H9 (cell line): ENCODE measurements at places on chromosomes 7 and 10.

DNA sequence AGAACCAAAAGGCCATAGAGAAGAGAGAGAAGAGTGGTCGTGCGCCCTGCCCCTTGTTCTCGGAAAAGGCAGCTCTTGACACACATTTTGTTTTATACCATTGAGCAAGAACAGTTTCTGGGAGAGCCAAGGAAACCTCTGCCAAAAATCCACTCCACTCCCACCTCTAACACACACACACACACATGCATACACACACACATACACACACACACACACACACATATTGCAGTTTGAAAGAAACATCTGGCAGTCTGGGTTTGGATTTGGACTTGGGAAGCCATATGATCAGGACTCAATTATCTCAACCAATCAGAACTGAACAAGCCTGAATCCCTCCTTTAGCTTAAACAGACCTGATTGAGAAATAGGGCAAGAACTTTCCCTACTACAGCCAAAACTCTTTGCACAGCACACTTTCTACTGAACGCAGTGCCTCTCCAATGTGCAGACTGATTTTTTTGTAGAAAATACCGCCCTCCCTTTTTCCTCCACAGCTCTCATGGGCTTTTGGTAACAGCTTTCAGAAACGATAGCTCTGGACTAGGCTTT lies 484.0 kb upstream of the ZWINT start:
- DNase-seq, result no peak

DNA sequence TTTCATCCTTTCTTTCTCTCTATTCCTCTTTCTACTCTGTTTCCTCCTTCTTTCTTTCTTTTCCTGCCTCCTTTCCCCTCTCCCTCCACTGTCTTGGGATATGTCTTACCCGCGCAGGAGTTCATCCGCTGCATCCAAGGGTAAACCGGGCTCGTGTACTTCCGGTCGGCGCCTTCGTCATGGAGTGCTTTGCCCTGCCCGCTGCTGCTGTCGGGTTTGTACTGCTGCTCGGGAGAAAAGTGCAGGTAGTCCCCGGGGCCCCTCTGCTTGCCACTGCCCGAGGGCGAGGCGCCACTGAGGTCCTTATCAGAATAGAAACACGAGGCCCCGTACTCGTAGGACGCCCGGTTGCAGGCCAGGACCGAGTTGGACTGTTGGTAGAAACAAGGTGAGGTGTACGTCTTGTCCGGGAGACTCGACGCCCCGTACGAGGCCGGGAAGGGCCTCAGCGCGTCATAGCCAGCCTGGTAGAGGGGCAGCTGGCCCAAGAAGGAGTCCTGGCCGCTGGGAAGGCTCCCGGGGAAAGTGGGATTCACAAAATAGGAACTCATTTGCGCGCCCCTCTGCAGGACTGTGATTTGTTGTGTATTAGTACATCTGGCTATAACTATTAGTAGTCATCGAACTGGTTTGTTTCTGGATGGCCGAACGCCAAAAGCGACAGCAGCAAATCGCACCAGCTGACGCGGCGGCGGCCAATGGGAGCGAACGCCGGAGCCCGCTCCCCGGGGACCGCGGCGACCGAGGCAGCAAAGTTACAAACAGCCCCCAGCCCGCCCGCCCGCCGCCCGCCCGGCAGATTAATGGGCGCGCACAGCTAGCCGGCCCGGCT lies at the start of gene HOXA6:
TSS of gene HOXA6 (minus strand) at position 576 of the 832 bp plus-strand sequence. CDS start at position 551, 25 bp downstream.
- DNase-seq, result peak; percentile 53

DNA sequence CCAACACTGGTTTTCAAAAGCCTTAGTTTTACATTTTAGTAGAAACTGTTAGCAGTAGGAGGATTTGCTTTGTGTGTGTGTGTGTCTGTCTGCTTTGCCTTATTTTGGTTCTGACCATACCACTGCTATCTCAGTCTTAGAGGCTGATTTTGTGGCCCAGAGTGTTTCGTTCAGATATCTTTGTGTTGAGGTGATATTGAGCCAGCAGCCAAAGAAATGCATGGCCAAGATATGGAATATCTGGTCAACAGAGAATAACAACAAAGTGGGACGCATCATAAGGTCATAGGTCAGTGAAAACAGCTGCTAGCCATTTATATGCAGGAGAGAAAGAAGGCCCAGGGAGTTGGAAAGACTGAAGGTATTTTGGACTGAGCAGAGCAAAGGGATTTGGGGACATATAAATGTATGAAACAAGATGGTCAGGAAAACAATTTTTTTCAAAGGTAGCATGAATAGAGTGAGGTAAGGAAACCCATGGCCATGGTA lies 47.7 kb downstream of the KIAA1217 start:
- DNase-seq, result no peak

DNA sequence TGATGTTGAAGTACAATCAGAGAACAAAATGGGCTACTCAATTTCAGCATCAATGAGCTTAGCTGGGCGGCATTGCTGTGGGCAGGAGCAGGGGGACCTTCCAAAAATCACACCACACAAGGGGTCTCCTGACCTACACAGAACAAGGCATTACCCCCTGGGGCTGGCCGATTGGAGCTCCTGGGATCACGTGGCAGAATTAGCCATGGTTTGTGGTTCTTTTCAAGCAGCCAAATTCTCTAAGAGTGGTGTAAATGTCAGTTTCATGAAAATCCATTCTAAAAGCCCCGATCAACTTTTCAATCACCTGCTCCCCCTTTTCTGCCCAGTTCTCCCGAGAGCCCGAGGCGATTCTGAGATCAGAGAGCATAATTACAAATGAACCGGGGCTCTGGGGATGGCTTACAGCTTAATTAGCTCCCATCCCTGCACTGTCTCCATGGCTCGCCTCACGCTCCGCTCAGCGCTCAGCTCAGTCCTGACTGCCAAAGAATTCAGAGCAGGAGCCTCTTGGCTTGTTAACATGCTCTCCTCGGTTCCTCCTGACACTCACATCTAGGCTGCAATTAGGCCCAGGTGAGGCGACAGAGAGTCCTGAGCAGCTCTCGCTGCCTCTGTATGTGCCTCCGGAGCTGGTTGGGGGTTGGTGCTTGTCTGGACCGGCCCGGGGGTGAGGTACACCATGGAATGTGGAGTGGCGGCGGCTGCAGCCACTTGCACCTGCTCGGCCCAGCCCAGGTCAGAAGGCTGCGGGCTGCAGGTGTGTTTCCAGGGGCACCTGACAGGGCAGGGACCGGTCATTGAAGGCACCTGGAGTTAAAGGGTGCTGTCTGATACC lies 111.8 kb downstream of the WDR11 start:
- DNase-seq, result peak; percentile 80

GRCh38 chr10:69869291-69869961 lies 67.7 kb downstream of the COL13A1 start:
- DNase-seq, result no peak

- DNase-seq, result no peak
Measured at GRCh38 chr7:148211740-148212151, 378.8 kb upstream of the C7orf33 start.

GRCh38 chr10:53276797-53277196 lies 504.2 kb upstream of the MBL2 start:
- no peak for DNase-seq

DNA sequence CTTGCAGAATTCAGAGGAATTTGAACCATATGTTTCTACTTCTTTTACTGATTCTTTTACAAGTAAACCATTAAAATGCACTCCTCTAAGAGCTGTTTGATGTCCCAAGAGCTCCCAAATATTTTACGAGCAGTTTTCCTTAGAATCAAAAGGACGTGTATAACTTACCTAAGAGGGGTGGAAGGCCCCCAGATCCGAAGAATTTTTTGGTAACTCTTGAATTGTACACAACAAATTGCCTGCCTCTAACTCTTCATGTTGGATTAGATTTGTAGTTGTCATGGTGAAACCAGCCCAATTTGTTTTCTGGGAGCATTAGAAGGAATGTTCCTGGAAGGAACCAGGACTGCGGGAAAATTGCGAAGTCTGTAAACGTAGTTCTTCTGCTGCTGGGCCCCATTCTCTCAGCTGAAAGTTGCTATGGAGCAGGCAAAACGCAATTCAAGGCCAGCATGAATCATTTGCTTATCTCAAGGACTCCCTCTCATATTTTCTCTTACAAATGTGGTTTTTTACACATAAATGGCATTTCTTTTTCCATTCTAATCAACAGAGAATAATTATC lies 124.8 kb upstream of the TMEM72 start:
- DNase-seq, result no peak

- no peak for DNase-seq
Measured at GRCh38 chr7:137572056-137572784, 228.7 kb upstream of the PTN start.

GRCh38 chr10:6071181-6072175 lies 9.3 kb upstream of the IL2RA start:
- DNase-seq, result no peak

DNA sequence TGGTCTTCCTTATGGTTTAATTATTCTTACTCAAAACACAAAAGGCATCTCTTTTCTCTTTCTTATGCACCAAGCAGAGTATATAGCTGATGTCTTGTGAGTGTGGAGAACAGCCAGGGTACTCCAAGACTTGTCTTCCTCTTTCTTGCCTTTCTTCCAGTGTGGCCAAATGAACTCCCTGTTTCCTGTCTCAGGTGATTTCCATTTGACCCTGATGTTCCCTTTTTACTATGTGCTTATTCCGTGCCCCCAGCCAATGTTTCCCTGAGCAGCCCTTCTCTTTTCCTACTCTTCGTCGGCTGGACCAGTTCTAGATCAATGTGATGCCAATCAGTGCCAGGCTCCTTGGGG lies 12.6 kb downstream of the OR9A4 start:
- DNase-seq, result no peak

- no peak for DNase-seq
Measured at GRCh38 chr10:131993275-131993674, 11.6 kb upstream of the BNIP3 start.

DNA sequence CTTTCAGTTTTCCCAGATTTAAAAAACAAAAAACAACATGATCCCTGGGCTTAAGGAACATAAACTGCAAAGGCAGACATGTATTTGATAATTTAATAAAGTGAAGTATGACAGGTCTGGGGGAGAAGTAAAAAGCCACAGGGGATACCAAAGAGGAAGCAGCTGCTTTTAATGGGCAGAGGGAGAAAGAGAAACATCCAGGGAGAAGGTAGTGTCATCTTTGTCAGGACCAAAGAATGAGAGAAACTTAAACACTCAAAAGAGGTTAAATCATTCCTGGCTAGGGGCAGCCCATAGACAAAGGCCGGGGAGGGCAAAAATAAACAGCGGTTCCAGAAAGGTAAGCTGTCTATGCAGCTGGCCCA lies 94.5 kb downstream of the GRB10 start:
- DNase-seq, result no peak

DNA sequence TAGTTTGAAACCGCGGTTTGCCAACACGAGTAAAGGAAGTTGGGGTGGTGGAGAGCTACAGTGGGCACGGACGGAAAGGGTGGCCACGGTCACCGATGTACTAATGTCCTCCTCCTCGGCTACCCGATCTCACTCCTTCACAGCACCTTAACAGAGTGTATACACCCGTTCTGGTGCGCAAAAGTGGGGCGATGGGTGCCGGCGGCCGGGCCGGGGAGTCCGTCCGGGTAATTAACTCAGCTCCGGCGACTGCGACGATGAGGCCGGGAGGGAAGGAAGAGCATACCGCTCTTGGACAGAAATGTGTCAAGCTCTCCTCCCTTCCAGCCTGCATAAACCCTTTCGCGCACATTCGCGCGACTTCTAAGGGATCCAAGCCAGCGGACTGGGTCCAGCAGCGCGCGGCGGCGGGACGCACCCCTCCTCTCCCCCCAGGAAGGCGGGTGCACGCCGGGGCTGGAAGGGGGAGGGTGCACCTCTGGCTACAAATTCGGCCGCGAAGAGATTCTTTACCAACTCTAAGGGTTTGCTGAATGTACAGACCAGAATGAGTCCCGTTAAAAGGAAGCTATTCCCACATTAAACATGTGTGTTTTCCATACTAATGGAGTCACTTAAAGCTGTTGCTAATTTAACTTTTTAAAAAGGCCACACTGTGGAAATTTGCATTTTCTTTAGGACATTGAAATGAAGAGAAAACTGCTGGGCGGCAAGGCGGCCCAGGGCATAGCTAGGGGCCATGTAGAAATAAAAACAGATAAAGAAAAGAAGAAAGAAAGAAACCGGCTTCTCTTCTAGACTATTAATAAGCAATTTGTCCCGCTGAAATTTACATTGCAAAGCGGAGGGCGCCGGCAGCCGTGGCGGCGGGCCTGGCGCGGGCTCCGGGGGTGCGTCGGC lies 6.6 kb upstream of the EBF3 start:
- DNase-seq, result no peak

- no peak for DNase-seq
Measured at GRCh38 chr10:72171175-72171630, 44.6 kb upstream of the ANAPC16 start.

GRCh38 chr10:92490387-92490786 lies 83.5 kb downstream of the IDE start:
- no peak for DNase-seq

- DNase-seq, result no peak
Measured at GRCh38 chr7:45985902-45986301, 64.8 kb upstream of the IGFBP3 start.

DNA sequence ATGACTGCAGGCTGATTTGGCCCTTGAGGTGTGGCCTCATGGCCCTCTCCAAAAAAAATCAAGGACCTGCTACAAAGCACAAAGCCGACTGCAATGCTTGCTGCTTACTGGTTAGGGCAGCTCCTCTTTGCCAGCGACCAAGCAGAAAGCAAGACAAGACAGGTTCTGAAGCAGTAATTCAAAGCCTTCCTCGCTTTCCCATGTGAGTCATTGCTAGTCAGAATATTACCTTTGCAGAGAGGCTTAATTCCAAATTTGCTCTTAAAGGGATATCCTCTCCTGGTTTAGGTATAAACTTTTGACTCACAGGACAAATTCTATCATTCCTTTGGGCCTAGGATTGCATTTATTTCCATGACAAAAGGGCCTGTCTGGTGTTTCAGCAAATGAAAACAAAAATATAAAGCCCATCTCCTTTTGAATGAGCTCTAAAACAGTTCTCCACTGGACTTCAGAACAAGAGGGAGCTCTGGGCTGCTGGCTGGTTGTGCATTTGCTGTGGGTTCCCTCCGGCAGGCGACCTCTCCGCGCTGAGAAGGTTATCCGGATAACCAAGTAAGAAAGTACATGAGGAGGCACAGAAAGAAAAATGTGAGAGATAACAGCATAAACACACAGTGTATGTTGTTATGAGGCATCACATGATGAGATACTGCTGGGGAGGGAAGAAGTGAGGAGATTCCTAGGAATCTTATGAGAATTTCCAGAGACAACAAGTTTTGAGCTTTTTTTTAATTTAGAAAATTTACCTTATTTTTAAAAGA lies 90.8 kb downstream of the EGFR start:
- no peak for DNase-seq

- peak; percentile 44 for DNase-seq
Measured at GRCh38 chr7:131106681-131107336, 220.9 kb upstream of the MKLN1 start.

DNA sequence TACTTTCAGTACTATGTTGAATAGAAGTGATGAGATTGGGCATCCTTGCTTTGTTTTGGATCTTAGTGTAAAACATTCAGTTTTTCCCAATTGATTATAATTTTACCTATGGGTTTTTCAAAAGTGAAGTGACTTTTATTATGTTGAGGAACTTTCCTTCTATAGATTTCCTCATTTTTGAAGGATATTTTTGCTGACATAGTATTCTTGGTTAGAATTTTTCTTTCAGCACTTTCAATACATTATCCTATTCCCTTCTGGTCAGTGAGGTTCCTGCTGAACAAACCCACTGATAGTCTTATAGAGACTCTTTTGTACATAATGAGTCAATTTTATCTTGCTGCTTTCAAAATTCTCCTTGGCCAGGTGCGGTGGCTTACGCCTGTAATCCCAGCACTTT lies 297.2 kb downstream of the SUGCT start:
- no peak for DNase-seq

GRCh38 chr10:30227481-30227880 lies 121.6 kb downstream of the MTPAP start:
- no peak for DNase-seq
